ENCODE measurements at places on chromosomes 5 and 9.

- no peak for DNase-seq
Observed at GRCh38 chr5:54146916-54147315, 163.5 kb downstream of the ARL15 start.

DNA sequence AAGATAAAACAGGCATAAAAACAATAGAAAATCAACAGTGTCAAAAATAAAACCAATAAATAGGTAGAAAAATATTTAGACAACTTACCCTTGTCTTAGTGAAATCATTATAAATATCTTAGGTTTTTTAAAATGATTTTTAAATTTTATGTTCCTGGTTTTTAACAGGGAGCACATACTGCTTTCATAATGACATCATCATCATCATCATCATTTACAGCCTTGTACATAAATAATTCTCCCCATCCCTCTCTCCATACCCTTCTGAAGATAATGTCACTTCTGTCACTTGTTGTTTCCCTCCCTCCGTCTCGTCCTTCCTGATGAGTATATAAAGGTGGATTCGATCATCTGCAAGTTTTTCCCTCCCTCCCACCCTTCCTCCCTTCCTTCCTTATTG, 56.6 kb downstream of the CDH9 start:
- no peak for DNase-seq

DNA sequence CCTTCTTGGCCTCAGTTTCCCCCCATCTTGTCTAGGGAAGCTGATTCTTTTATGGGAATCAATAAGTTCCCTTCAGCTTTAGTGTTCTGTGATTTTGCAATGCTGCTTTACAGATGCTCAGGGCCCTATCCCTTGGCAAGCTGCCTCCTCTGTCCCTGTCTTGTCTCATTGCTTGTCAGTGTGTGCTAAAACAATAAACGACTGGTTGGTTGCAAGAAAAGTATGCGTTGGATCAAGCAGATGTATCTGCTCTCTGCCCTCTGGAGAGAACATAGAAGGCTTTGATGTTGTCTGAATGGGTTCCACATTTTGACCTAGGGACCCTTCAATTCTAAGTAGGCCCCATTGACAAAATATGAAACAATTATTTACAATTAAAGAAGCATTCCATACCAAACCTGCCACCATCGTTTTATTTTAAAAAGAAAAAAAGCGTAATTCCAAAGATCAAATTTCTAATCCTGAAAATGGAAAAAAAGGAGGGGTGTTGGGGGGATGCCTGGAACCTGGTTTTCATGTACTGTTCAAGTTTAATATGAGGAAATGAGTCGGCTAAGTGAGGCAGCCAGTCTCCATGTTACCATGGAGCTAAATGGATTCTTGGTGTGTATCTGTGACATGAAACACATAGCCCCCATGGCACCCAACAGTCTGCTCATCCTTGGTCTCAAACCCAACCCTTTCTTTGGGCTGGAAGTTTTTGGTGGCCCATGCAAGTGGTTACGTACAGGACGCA, 31.2 kb upstream of the TARS1 start:
- no peak for DNase-seq

GRCh38 chr5:61525512-61526206, 193.6 kb downstream of the ZSWIM6 start:
- no peak for DNase-seq

- no peak for DNase-seq
Observed at GRCh38 chr5:171945066-171945465, 61.4 kb downstream of the FBXW11 start.

- no peak for DNase-seq
Observed at GRCh38 chr5:74225587-74225986, 414.9 kb downstream of the ENC1 start.

DNA sequence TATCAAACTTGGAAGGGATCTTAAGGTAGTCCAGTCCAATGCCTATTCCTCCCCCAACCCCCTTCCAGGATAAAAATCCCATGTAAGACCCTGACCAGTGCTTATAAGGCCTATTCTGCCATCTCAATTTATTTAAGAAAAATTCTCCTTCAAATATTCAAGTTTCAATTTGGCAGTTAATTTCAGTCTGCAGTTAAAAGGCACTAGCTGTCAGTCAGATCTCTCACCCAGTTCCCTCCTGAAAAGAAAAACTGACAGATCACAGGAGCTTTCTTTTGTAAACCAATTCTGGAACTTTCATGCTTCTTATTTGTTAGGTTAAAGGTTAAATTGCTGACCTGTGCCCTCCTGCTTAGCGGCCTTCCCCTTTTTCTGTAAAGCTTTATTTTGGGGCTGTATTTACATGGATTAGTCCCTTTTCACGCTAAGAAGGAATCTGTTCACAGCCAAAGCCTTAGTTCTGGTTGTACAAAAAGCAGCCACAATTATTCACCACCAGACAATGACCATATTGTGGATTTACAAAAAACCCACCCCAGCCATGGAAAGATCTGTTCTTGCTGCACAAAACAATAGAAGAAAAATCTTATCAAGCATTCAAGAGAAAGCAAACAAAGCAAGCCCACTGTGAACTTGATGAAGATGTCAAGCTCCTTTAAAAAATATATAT, 68.7 kb downstream of the DENND1A start:
- no peak for DNase-seq

DNA sequence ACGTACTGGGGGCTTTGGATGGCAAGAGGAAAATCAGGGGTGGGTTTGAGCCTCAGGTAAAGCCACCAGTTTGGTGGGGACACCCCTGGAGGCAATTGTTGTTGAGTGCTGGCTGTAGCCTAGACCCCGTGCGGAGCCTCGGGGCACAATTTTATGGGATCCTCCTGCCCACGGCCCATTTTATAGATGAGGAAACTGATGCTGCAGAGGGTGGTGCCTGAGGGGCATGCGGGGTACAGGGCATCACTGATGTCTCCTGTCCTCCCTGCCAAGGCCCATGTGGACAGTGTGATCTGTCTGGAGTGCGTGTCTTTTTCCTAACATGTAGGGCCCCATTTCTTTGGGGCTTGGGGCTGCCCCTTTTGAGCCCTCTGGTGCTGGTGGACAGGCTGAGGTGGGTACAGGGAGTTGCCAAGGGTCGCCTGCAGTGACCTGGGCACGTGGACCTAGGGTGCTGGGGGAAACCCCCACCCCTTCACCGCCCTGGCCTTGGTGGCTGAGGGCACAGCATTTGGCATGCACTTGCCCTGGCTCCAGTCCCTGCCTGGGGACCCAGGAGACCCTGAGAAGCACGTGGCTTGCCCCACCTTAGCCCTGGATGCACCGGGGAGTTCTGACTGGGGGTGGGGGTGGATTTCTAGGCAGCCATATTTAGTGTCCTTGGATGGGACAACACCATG, 22.1 kb downstream of the WNK2 start:
- no peak for DNase-seq

GRCh38 chr9:78189461-78189860, 46.4 kb upstream of the CEP78 start:
- DNase-seq: no peak

DNA sequence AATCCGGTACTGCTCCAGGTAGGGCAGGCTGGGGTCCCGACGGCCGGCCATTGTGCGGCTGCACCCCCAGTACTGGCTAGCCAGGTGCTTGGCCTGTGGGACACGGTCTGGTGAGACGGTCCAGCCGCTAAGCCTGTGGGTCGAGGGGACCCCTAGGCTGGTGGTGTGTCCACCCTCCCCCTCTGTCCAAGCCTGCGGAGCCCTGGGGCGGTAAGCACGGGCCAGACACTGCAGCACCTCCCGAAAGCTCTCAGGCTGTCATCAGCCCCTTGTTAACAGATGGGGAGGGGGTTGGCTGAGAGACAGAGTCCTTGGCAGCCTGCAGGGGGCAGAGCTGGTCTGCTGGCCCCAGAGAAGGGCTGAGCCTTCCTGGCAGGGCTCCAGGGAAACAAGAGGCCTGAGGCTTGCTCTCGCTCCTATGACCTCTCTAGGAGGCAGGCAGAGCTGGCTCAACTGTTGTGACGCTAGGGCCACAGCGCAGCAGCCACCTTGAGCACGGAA, 11.8 kb upstream of the MRNIP start:
- no peak for DNase-seq

DNA sequence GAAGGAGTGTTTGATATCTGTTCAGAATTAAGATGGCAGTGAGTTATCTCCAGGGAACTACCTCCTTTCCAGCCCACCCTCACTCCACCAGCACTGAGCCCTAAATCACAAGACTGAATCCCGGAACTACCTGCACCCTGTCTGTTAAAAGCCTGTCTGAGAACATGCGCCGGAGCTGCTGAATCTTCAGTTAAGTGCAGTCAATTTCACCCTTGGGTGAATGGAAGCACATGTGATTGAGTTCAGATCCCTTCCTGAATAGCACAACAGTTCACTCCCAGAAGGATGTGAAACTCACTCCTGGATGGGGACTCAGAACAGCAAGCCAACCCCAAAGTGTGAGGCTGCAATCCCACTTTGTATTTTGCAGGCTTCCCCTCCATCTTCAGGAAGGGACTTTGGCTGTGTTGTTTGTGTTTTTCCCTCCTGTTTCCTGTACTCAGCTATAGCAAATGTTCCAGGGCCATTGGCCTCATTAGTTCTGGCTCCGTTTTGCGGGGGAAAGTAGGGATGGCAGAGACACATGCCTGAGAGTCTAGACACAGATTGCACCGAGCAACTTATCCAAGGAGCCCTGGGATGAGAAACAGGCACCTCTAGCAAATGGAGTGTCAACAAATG, 43.4 kb downstream of the DPYSL3 start:
- DNase-seq: no peak

DNA sequence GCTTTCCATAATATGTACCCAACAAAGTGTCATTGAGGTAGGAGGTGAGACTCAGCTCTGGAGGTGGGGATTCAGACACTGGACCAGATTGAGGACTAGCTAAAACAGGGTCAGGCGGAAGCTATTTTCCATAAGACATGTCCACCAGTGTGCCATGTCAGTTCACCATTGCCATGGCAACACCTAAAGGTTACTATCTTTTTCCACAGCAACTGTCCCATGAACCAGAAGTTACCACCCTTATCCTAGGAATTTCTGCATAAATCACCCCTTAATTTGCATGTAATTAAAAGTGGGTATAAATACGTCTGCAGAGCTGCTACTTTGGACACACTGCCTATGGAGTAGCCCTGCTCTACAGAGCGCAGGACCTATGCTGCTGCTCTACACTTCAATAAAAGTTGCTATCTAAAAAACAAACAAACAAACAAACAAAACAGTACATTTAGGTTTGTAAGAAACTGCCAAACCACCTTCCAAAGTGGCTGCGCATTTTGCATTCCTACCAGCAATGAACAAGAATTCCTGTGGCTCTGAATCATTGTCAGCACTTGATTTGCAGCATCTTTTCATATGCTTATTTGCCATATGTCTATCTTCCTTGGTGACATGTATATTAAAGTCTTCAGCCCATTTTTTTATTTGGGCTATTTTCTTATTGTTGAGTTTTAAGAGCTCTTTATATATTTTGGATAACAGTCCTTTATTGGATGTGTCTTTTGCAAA, 18.0 kb upstream of the TRIM32 start:
- no peak for DNase-seq

- DNase-seq: no peak
Observed at GRCh38 chr5:143360755-143361154, 42.7 kb downstream of the NR3C1 start.

DNA sequence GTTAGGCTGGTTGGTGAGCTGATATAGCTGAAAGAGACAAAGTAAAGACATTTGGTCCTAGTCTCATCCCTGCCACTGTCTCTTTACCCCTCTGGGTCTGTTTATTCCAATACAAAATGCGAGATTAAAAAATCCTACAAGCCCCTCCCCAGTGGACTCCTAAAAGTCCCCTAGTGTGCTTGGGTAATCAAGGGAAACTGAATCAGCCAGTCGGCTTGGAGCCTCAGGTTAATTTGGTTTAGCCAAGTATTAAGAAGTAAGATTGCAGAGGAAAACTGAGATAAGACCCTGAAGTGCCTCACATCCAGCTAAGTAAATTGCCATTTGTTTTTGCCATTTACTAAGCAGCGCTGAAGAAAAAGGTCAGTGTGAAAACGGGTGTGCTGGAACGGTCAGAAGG, 10.4 kb downstream of the NIM1K start:
- DNase-seq: no peak

DNA sequence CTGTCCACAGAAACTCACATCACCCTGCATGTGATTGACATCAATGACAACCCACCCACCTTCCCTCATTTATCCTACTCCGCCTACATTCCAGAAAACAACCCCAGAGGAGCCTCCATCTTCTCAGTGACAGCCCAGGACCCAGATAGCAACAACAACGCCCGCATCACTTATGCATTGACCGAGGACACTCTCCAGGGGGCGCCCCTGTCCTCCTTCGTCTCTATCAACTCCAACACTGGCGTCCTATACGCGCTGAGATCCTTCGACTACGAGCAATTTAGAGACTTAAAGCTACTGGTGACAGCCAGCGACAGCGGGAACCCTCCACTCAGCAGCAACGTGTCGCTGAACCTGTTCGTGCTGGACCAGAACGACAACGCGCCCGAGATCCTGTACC, 1.7 kb downstream of the PCDHGA3 start:
- DNase-seq: no peak

- DNase-seq: no peak
Observed at GRCh38 chr5:73966451-73966850, 340.5 kb downstream of the ARHGEF28 start.

- DNase-seq: no peak
Observed at GRCh38 chr5:54361691-54362411, 51.5 kb upstream of the ARL15 start.

GRCh38 chr9:128056086-128056485, 11.0 kb downstream of the NAIF1 start:
- no peak for DNase-seq

- DNase-seq: no peak
Observed at GRCh38 chr5:172876578-172876977, 42.5 kb downstream of the ERGIC1 start.

GRCh38 chr5:25029004-25029403, 384.2 kb upstream of the CDH10 start:
- no peak for DNase-seq

GRCh38 chr9:77816641-77817341, 168.7 kb upstream of the GNA14 start:
- DNase-seq: no peak

DNA sequence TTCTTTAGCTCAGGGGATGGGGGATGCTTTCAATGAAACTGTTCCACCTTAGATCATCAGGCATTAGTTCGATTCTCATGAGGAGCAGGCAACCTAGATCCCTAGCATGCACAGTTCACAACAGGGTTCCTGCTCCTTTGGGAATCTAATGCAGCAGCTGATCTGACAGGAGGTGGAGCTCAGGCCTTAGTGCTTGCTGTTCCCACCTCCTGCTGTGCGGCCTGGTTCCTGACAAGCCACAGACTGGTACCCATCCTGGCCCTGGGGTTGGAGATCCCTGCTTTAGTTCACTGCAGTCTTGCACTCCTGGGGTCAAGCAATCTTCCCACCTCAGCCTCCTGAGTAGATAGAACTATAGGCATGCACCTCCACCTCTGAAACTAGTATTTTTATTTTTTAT, 1369.8 kb upstream of the NUDT12 start:
- DNase-seq: no peak

- DNase-seq: no peak
Observed at GRCh38 chr9:92725266-92725545, 39.4 kb downstream of the BICD2 start.
